ENCODE measurements at places on chromosomes 1 and 21. TPM values are rescaled to one million over a fixed set of nuclear protein-coding genes. Genes with fewer than 3 reads are reported as not detected.

The OR6K3 gene
- not detected for total RNA-seq

DNA sequence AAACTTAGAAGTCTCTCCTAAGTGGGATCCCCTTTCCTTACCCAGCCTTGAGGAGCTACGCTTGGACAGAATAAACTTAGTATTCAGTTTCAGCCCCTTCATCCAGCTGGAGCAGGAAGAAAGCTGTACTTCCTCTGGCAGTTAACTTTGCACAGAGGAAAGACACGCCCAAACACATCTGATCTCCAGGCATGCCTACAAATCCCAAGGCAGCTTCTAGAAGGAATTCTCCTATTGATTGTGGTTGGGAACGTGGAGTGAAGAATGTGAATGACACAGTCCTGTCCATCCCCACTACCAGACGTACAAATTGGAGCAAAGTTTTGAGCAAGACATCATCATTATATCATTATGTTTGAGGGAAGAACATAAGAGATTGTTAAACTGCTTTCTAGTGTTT lies 6.6 kb upstream of the AK4 start:
- DNase-seq = peak; percentile 83

DNA sequence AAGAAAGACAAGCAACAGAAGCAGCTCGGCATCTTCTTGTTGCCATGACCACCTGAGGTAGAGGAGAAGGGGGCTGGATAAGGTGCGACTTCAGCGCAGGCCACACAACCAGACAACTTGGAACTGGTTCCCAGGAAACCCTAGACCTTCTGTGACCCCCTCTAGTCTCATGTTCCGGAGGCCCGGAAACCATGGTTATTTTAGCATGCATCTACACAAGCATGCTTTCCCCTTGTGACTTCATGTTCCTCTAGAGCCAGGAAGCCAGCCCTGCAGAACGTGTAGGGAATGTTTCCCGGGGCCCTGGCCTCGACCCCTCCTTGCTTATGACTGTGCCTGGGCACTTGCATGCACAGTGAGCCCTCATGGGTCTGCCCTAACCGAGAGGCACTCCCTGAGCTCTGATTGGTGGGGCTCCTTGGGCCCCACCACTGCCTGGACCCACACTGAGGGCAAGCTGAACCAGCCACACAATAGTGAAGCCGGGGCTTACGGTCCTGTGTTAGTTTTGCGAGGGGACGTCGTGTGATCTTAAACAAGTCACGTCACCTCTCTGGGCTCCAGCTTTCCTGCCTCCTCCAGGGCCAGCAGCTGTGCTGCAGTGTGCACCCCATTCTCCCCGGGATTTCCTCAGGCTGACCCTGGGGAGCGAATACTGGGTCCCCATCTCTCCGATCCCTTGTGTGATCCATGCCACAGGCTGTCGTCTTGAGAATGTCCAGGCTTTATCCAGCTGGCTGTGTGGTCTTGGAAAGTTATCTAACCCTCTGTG lies 12.0 kb upstream of the MX2 start:
- no peak for DNase-seq

DNA sequence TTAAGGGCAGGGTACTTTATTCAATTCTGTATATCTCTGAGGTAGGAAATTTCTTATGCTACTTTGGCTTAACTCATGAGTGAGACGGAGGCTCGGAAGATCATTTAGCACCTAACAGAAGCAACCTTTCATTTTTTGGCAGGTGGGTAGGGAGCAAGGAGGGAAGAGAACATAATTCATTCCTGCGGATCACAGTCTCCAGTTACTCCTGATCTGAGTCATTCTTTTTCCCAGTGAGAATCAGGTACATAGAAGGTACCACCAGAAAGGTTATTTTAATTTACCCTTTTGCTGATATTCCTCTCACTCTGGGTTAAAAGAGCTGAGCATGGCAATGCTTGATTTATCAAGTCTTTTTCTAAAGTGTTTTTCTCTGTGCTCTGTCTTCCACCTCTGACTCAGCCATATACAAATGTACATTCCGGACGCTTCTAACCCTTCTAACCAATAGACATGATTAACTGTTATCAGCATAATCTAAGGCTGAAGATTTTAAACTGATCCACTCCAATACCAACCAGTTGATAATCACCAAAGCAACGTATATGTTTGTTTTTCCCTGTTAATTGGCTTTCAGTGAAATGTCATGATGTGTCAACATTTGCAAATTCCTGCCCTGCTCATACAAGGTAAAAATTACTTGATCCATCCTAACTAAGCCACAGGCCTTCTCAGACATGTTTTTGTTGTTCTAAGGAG lies 271.7 kb downstream of the DUSP10 start:
- DNase-seq = peak; percentile 30

Data from renal cortical epithelial cell (primary cell).